ENCODE measurements at places on chromosomes 12 and 14.

GRCh38 chr14:22848351-22849164 is 12.2 kb downstream of the MMP14 start:
- no peak for DNase-seq

DNA sequence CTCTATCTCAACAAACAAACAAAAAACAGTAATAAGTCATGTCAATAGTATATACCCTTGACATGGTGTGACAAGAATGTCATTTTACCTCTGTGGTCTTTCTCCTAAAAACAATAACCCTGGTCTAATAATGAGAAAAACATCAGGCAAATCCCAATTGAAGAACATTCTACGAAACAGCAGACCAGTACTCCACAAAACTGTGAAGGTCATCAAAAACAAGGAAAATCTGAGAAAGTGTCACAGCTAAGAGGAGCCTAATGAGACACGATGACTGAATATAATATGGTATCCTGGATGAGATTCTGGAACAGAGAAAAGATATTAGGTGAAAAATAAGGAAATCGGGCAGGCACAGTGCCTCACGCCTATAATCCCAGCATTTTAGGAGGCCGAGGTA is 5.6 kb upstream of the COCH start:
- DNase-seq, result no peak

- no peak for DNase-seq
Observed at GRCh38 chr12:48336061-48336460, 14.7 kb downstream of the ZNF641 start.

GRCh38 chr12:52806821-52807543 is 6.9 kb downstream of the KRT4 start:
- no peak for DNase-seq

- DNase-seq, result no peak
Observed at GRCh38 chr12:21221778-21222177, 90.8 kb downstream of the SLCO1B1 start.

DNA sequence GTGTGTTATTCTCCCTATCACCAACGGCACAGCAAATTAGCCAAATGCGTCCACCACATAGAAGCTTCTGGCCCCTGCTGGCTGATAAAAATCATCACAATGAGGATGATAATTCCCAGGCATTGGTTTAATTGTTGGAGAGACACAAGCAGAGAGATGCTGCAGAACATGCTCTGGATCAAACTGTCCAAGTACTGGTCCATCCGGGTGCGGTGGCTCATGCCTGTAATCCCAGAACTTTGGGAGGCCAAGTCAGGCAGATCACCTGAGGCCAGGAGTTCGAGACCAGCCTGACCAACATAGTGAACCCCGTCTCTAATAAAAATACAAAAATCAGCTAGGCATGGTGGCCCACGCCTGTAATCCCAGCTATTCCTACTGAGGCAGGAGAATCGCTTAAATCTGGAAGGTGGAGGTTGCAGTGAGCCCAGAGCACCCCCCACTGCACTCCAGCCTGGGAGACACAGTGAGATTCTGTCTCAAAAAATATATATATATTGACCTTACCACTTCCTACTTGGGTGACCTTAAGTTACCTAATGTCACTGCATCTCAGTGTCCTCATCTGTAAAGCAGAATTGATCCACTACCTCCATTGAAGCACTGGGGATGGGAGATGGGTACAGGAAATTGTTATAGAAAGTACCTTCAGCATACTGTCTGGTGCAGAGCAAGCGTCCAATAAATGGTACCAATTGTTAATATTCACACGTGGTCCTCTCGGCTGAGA is 83.7 kb upstream of the EGLN3 start:
- no peak for DNase-seq

DNA sequence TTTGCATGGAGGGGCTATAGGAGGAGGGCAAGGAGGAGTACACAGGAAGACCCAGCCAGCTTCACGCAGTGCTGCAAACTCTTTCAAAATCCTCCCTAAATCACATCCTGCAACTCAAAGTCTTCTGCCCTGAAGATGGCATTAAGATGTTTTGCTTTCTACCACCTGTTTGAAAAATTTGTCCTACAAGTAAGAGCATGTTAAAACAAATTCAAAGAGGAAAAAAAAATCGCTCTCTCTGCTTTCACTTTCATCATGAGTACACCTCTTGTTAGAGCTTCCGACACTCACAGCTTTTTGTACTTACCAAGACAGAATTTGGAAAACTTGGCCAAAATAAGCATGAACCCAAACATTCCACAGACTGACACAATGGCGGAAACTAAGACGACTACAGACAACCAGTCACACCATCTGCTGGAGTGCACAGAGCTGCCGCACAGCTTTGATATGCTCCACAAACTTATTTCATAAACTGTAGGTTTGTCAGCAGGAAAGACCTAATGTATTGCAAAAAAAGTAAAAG is 21.3 kb downstream of the GCH1 start:
- no peak for DNase-seq
